Frontal cortex (tissue), 4 donors: ENCODE measurements at places on chromosomes 16 and 17. TPM values are rescaled to one million over a fixed set of nuclear protein-coding genes. Genes with fewer than 3 reads are reported as not detected.

GRCh38 chr17:80882926-80883685 is 108.5 kb upstream of the CHMP6 start:
- no peak for DNase-seq

GRCh38 chr17:31663576-31663975 is 195.5 kb downstream of the COPRS start:
- DNase-seq: no peak

DNA sequence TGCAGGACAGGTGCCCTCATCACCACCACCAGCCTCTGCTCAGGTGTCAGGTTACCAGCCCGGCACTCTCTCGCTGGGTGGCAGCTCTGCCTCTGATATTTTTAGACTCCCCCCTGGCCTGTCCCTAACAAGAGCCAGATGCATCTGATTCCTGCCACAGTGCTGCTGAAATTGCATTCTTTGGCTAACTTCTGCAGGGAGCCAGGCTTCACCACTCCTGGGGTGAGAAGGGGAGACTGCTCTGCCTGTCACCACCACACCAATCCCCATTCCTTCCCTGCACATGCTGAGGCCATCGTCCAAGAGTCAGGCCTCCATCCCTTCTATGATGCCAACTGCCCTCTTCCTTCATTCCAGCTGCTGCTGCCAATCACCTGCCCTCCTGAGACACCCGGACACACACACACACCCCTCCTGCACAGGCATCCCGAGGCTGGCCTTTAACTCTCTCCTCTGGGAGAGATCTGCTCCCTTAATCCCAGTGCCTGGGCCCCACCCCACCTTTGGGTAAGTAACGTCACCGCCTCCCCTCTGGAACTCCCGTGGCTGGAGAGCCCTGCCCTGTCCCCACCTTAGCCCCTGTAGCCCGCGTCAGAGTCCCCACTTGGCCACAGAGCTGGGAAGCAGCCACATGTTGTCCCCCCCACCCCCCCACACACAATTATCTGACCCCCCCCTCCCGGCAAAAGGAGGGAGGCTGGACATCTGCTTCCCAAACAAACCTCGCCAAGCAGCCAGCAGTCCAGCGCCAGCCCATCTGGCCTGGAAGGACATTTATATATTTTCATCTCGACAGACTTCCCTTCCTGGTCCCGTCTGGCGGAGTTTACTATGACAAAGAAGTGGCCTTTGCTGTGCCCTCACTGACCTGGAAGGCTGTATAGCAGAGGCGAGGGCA is 2.8 kb downstream of the EMP2 start:
- no peak for DNase-seq

DNA sequence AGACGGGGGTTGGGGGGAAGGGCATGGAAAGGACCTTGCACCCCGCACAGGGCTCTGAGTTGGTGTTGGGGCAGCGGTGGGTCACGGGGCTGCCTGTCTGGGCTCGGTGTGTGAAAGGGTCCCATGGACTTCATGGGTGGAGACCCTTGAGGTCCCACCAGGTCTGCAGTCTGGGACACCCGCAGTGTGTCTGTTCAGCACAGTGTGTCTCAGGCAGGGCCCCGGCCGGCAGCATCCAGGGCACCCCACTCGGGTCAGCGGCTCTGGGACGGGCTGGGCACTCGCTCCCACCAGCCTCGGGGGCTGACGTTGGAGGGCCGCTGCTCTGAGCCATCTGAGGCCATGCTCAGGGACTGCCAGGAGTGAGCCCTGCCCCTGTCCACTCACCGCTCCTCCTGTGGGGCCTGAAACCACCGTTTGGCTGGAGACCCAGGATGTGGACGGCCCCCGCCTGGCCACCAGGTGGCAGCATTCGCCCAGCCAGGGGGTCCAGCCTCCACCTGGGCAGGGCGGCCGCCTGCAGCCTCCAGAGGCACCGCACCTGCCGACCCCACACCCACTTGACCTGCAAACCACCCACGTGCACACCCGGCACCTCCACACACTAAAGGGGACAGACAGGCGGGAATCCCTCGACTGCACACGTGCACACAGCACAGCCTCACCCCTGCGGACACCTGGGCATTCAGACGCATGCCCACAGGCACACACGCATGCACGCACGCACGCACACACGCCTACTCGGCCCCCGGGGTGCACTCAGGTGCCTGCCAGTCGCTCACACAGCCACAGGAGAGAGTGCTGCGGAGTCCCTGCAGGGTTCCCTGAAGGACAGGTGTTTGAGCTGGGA is 10.1 kb upstream of the ZFPM1 start:
- peak; percentile 96 for DNase-seq

DNA sequence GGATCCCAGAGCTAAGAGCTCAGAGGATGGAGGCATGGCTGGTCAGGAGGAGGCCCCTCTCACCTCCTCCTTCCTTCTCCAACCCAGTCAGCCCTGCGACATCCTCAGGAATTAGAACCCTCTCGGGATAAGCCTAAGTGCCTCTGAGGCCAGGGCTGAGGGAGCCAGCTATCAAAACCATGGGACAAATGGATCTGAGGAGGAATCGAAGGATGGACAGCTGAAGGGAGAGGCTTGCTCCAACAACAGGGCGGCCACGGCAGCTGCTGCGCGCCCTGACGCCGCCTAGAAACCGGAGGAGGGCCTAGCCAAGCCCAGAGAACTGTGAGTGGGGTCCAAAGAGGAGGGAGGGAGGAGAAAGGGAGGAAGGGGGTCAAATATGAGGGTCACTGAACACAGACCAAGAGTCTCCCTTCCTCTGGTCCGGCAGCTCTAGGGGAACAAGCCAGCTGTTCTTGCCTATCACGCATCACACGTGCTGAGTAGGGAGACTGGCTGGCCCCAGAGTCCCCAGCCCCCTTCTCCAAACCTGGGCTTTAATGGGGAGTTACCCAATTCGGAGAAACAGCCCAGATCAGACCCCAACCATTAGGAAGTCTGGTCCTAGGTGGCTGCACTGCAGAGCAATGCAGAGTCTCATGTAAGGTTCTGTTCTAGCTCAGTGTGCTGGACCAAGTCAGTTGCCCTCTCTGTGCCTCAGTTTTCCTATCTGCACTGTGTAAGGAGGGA is 5.9 kb upstream of the HOXB13 start:
- no peak for DNase-seq

The BEAN1 gene
- 4.5 TPM for total RNA-seq
